ENCODE measurements at places on chromosomes 16 and 17.

DNA sequence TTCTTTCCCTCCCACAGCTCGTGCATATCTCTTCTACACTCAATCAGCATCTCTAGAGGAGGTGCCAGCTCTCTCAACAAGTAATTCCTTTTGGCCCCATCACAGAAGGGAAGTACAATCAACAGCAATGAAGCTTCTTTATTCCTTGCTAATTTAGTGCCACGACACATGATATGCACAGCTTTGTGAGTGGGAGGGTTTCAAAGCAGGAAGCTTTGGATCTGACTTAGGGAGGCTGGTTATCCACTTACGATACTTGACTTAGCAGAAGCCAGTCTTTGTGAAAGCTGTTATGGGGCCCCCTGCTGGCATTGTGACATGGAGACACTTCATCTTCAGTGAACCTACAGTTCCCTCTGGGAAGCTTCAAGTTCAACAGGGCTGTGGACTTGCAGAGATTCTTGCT, 81.0 kb downstream of the TMEM100 start:
- peak; percentile 54 for DNase-seq

DNA sequence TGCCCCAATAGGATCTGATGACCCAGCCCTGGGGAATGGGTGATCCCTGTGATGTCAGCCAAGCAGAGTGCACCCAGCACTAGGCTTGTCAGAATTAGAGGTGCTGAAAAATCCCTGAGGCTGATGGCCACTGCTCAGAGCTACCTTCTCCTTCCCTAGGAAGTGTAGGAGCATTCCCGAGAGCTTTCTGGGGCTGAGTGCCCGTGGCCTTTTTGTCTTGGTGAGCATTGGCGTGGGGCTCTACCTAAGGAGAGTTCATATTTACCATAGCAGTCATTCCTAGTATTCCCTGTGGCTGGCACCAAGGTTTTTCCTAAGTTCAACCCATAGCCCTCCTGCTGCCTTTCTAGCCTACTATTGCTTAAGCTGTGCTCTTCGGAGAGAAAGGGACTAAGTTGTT, 22.6 kb upstream of the ARHGAP23 start:
- DNase-seq, result no peak

DNA sequence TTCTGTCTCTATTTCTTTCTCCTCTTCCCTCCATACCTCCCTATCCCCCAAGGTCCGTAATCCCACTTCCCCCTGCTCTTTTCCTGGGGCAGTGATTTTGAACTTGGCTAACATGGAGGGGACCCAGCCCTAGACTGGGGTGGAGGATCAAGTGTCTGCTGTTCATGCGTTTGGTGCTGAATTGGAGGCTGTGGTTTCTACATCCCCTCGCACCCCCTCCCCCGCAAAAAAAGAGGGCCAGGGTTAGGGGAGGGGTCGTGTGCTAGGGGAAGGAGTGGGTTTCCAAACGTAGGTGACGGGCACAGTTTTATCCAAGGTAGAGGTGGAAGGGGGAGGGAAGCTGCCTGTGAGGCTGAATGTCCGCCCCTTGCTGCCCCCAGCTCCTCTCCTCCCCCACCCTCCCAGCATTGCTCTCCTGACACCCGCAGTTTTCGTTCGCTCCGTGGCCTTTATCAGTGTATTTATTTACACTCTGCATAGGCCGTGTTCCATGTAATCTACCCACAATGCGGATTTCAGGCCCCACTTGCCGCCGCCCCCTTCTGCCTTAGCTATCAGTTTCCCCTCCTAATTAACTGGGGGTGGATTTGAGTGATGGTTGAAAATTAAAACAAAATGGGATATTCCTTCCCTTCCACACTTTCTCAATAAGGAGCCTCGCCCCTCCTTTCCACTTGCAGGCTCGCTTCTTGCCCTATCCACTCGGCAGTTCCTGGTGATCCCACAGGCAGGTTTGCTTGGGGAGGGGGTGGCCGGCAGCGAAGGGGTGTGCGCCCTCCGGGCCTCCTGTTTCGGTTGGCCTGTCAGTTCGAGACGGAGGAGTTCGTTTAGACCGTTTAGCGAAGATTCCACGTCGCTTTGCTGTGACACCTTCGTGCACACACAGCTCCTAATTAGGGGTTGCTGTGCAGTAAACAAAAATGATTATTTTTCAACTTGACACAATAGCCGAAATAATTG, 2.0 kb downstream of the GNAO1 start:
- DNase-seq, result no peak

GRCh38 chr17:74433421-74434121, 1.7 kb downstream of the GPRC5C start:
- no peak for DNase-seq

DNA sequence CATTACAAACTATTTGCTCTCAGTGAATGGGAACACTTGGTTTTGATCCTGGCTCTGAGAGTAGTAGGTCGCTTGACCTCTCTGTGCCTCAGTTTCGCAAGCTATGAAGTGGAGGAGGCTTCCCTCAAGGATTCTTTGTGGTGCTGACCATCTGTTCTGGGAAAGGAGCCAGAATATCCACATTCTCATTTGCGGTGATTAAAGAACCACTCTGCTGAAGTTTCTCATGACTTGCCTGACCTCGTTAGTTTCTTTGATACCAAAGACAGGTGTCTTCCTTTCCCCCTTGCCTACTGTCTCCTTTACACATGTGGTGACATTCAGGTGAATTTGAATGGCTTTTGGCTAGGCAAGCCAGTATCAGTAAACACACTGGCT, 116.0 kb downstream of the SNX29 start:
- DNase-seq, result peak; percentile 87

GRCh38 chr17:82193520-82194220, 19.0 kb downstream of the CCDC57 start:
- no peak for DNase-seq

DNA sequence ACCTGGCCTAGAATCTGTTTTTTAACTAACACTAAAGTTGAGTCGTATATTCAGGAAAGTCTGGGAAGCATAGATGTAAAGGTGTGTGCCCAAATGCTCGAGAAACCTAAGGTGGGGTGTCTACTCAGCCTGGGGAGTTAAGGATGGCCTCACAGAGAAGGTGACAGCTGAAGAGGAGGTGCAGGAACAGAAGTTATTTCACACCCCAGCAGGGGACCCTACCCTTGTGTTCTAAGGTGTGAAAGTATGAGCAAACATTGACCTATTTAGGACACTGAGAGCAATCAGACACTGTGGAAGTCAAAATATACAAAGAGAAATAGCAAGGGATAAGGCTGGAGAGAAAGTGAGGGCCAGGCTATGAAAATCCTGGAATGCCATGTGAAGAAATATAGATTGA, 49.0 kb upstream of the DHX40 start:
- no peak for DNase-seq

GRCh38 chr17:31566992-31567373, 175.5 kb downstream of the RAB11FIP4 start:
- DNase-seq, result no peak

GRCh38 chr17:30922235-30923030, 688 bp downstream of the ADAP2 start:
- no peak for DNase-seq

- DNase-seq, result no peak
Measured at GRCh38 chr16:81873206-81873605, 94.1 kb downstream of the PLCG2 start.

- DNase-seq, result no peak
Measured at GRCh38 chr17:47622180-47622549, 27.6 kb upstream of the KPNB1 start.

DNA sequence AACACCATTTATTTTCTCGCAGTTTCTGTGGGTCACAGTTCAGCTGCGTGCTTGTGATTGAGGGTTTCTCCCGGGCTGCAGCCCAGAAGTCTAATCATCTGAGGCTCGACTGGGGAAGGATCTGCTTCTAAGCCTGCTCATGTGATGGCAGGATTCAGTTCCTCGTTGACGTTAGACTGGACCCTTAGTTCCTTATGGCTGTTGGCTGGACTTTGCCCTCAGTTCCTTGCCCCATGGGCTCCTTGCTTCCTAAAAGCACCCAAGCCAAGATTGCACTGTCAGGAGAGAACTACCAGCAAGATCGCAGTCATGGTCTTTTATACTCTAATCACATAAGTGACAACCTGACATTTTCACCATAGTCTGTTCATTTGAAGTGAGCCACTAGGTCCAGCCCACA, 250.0 kb downstream of the PRKCA start:
- no peak for DNase-seq

DNA sequence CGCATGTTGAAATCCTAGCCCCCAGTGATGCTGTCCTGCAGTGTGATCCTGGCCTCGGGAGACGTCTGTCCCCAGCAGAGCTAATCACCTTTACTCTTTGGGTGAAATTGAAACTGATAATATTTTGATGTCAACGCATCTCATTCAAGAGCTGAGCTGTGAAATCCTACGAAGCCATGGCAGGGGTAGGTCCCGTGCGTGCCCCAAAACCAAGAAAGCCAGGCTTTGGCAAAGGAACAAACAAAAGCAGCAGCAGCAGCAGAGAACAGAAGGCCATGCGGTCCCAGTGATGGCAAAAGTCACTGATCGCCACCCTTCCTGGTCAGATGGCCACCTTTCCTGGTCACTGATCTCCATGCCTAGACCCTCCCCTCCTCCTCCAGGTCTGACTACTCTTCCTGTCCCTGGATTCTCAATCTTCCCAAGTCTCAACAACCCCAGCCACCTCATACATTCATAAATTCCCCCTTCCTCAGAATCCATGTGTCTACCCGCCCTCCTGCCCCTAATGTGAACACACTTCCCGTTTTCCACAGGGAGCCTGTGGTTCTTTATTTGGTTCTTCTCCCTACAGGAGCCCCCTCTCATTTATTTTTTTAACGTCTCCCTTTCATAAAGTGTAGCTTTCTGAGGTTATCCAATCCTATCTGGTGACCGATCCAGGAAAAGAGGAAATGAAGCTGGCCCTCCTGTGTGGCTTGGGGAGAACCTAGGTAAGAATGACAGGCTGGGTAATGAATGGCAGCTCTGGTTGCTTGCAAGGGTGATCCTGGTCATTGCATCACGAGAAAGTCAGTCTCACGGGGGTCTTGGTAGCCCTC, 50.3 kb downstream of the CPPED1 start:
- no peak for DNase-seq

- DNase-seq, result no peak
Measured at GRCh38 chr17:61587807-61588660, 3.0 kb downstream of the NACA2 start.

- no peak for DNase-seq
Measured at GRCh38 chr17:2797226-2797625, 988 bp downstream of the RAP1GAP2 start.

DNA sequence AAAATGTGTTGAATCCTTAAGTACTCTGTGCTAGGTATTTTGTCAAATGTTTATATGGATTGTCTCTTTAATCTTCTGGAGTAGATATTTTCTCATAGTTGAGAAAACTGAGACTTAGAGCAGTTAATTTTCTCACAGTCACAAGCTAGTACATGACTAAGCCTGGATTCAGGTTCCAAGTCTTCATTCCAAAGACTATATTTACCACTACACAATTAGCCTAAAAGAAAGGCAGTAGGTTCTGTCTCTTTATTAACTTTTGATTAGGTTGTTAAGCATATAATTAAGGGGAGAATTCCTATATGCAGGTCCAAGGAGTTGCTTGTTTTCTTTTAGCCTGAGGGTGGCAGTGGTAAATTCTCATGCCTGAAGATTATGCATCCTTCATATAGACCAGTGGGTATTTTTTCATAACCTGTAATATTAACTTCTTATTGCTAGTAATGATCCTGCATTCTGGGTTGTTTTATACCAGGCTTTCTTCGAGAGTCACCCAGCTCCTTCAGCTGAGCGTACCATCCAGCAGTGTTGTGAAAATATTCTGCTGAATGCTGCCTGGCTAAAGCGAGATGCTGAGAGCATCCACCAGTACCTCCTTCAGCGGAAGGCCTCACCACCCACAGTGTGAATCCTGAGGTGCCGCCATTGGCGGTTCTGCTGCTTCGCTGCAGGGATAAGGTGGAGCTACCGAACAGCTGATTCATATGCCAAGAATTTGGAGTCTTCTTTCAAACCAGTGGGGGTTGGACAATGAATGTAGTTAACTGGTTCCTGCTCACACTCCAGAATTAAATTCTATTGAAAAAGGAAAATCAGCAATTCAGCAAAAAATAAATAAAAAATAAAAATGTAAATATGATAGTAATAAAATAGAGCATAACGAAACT, 28.2 kb upstream of the KPNB1 start:
- peak; percentile 30 for DNase-seq

DNA sequence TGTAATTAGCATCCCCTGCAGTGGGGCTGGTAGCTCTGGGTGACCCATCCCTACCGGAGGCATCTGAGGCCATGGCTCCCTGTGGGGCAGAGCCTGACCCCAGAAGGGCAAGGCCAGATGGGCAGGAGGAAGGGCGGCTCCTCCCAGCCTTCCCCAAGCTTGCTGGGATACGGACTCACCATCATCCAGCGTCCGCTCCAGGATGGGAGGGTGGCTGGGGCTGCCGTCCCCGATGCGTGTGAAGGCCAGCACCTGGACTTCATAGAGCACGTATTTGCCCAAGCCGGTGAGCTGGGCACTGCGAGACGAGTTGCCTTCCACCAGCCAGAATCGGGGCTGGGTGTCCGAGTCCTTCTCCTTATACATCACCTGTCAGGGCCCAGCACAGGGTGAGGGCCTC, 81.6 kb upstream of the CDC42EP4 start:
- DNase-seq, result no peak

DNA sequence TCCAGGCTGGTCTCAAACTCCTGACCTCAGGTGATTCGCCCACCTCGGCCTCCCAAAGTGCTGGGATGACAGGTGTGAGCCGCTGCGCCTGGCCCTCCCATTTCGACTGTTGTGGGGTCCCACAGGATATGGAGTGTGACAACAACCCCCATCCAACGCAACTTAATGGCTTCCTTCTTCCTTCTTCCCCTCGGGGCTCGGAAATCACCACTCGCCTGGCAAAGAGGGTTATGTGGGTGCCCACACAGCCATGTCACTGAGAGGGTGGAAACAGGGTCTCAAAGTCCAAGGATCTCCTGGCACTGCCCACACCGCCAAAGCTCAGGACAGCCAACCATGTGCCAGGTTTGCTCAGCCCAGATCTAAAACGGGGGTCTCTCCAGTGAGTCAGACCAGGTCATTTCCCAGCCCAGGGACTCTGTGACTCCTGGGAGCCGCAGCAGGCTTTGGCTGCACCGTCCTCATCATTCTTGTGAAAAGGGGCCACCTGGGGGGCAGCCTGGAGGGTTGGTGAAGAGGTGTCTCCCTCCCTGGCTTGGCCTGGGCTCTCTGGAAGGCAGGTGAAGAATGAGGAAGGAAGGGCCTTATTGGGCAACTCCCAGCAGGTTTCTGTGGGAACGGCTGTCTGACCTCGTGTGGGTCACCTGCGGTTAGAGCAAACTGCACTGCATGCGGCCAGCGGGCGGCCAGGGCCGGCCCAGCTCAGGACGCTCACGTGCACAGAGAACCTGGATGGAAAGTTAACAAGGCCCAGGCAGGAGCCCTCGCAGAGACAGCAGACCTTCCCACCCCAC, 25.3 kb upstream of the LITAF start:
- no peak for DNase-seq

All from AG09319 (cell line).